ENCODE measurements at places on chromosomes 3 and 15.

GRCh38 chr3:53250453-53250852, 5.4 kb downstream of the TKT start:
- no peak for DNase-seq

DNA sequence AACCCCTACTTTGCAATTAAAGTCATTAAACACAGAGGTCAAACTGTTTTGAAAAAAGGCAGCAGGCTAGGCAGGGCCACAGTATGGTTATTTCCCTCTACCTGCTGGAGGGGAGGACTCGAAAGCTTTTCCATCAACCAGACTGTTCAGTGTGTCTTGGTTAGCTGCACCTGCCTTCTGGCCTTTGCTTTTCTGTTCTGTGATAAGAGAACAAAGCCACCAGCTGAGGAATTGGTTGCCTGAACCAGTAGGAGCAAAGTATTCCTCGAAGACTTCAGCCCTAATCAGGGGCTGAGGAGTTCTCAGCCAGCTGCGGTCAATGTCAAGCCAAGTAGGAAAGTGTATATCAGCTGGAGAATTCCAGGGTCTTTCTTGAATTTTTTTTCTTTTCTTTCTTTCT, 132.5 kb downstream of the SOX2 start:
- no peak for DNase-seq

DNA sequence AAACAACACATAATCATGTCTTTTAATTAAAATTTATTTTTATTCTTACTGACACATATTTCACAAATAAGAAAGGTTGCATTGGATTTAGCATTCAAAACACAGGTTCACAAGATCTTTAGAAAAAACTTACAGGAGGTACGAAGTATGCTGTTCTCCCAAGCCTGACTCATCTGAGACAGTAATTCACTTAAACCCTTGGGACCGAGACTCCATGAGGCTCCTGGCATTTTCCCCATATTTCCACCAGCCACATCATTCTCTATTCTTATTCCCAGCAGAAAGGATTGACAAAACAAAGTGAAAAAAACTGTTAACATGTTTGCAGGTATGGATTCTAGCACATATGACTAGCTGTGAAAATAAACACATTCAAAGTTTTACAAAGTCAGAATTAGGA, 52.6 kb downstream of the CNTN3 start:
- DNase-seq, result no peak

GRCh38 chr15:59401824-59402569, 29.3 kb upstream of the MYO1E start:
- no peak for DNase-seq

GRCh38 chr15:53588773-53589172, 170.7 kb downstream of the WDR72 start:
- DNase-seq, result no peak
